Stimulated activated CD8-positive, alpha-beta memory T cell treated with anti-CD3 and anti-CD28 coated beads, Interleukin-15, amount 100 ng/mL, for 4 hours (primary cell): ENCODE measurements at places on chromosomes 12 and 14.

DNA sequence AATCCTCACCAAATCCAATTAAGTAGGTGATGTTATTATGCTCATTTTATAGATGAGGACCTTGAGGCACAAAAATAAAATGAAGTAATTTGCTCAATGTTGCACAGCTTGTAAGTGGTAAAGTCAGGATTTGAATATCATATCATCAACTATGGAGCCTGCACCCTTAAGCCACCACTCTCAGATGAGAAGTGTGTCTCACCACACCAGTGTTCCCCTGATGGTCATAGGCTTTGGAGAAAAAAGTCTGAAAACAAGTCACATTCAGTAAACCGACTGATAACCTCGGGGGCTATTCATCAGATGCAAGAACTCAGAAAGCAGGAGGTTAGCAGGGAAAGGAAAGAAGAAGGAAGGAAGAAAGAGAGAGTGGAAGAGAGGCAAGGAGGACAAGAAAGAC, 2.8 kb downstream of the TSHR start:
- DNase-seq, result no peak

- DNase-seq, result no peak
Observed at GRCh38 chr12:103956509-103957027, 9.1 kb upstream of the TDG start.

DNA sequence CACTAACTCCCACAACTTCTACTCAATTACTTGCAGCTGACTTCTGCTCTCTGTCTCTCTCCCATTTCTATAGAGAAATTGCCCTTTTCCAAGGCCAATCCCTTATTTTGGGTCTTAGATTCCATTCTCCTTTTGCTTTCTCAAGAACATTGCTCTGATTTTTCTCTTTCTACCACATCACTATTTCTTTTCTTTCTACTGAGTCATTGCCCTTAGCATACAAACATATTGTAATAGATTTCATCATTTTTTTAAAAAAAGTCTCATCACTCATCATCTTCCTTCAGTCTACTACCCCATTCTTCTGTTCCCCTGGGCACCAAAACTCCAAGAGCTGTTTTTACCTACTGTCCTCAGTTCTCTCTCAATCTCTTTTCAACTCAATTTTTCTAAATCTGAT, 4.4 kb upstream of the KCNA1 start:
- DNase-seq, result no peak

DNA sequence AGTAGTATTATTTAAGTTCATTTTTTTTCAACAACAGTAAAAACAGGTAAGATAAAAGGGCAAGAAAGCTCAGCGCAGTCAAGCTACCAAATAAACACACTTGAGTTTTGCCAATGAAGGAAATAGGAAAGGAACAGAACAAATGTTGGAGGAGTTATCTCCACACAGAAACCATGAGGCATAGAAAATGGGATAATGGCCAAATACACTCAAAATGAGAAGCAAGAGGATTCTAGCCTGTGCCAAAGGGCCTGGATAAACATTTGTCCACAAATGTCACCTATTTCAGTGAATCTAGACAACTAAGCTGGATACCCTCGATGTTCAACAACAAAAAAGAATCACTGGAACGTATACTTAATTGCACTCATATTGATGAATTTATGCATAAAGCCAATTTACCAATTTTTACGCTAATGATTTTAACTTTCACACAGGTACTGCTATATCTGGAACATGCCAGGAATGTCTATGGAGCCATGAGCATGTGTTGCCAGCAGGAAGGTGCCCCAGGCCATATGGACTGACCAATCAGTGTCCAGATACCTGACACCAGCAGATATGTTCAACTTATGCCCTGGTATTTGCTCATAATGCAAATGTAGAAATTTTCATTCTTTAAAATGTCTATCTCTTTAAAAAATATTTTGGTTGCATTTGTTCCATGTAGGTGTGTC, 21.1 kb downstream of the ST8SIA1 start:
- no peak for DNase-seq

- no peak for DNase-seq
Observed at GRCh38 chr12:92899386-92900001, 29.6 kb downstream of the EEA1 start.

DNA sequence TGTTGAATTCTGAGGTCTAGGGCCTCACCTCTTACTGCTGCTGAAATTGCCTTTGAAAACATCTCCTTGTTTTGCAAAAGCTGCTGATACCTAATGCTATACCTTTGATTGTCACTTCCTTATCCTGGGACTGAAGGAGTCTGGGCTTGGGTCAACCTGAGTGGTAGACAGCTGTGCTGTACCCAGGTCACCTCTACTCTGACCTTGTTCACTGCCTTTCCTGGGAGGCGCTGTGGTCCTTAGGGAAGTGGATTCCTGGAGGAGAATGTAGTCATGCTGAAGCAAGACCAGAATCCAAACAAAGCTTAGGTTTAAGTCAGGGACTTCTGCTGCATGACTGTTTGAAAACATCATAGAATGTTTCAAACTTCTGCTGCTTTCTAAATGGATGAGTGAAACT, 191.4 kb downstream of the SNAPC1 start:
- no peak for DNase-seq

GRCh38 chr12:120659151-120659525, 18.7 kb downstream of the CABP1 start:
- DNase-seq, result no peak

DNA sequence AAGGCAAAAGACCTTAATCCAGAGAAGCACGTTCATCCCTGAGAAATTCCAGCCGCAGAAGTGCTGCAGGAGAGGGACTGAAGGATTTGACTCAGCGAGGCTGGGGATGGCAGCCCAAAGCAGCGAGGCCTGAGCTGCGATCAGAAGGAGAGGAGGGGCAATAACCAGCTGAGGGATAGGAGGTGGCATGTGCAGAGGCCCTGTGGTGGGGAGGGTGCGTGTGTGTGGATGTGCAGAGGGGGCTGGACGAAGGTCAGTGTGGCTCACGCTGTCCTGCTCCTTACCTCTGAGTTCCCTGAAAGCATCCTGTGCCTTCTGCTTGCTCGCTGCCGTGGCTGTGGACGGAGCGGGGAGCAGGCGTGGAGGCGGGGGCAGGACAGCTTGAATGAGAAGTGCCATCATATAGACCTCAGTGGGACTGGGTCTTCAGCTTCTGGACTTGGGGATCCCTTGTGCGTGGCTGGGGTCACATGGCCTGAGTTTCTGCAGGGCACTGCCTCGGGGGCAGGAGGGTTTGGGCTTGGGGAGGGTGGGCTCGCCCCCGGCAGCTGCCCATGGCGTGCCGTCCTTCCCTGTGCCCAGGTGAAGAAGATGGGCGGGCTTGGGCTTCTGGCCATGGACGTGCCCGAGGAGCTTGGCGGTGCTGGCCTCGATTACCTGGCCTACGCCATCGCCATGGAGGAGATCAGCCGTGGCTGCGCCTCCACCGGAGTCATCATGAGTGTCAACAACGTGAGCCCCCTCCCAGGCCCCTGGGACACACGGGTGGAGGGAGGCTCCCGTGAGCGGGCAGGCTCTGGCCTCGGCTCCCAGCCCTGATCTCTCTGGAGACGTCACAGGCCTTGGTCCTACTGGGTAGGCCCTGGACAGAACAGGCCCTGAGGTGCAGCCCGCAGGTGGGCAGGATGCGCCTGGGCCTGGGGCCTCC, 11.0 kb downstream of the ACADS start:
- no peak for DNase-seq

- no peak for DNase-seq
Observed at GRCh38 chr14:103001651-103002396, 55.5 kb downstream of the CDC42BPB start.

GRCh38 chr12:25495331-25496097, 57.6 kb downstream of the LMNTD1 start:
- no peak for DNase-seq

GRCh38 chr12:64528616-64529015, 76.7 kb downstream of the TBK1 start:
- DNase-seq, result no peak

DNA sequence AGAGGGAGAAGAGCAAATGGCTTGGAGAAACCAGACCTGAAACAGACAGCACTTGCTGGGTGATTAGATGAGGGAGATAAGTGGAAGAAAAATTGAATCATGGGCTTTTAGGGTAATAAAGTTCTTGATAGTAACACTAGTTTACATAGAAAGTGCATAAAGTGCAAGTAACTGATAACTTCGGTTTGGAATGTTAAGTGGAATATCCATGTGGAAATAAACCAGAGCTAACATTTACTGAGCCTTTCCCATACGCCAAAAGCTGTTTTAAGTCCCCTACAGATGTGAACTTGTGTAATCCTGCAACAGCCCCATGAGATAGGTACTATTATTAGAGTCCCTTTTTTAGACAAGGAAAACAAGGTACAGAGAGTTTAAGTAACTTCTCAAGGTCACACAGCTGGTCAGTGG, 77.1 kb upstream of the NUDT4 start:
- no peak for DNase-seq
